Fibroblast of lung (primary cell): ENCODE measurements at places on chromosomes 11 and 22. TPM values are rescaled to one million over a fixed set of nuclear protein-coding genes. Genes with fewer than 3 reads are reported as not detected.

The SCGB1C1 gene
- polyA plus RNA-seq, result not detected in 2 replicates

The EMID1 gene
- polyA plus RNA-seq, result not detected in 2 replicates

The OR51B4 gene
- not detected in 2 replicates for polyA plus RNA-seq

The SLC22A9 gene
- not detected in 2 replicates for polyA plus RNA-seq

The RASSF7 gene
- polyA plus RNA-seq, result 1.4 and 1.6 TPM in 2 replicates

The GPHA2 gene
- not detected in 2 replicates for polyA plus RNA-seq

The EHBP1L1 gene
- 12.4 and 12.8 TPM in 2 replicates for polyA plus RNA-seq
